ENCODE measurements at places on chromosomes 16 and 17.

GRCh38 chr16:47142486-47142820 is 1.3 kb downstream of the NETO2 start:
- DNase-seq = peak; percentile 46

DNA sequence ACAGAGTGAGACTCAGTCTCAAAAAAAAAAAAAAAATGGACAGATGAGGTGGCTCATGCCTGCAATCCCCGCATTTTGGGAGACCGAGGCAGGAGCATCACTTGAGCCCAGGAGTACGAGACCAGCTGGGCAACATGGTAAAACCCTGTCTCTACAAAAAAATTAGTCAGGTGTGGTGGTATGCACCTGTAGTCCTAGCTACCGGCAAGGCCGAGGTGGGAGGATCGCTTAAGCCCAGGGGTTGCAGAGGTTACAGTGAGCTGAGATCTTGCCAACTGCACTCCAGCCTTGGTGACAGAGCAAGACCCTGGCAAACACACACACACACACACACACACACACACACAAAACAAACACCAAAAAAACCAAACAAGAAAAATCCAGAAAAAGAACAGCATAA is 7.7 kb upstream of the ENGASE start:
- no peak for DNase-seq

- no peak for DNase-seq
These were observed 10.8 kb upstream of the NME1 start for GRCh38 chr17:51142597-51142996.

DNA sequence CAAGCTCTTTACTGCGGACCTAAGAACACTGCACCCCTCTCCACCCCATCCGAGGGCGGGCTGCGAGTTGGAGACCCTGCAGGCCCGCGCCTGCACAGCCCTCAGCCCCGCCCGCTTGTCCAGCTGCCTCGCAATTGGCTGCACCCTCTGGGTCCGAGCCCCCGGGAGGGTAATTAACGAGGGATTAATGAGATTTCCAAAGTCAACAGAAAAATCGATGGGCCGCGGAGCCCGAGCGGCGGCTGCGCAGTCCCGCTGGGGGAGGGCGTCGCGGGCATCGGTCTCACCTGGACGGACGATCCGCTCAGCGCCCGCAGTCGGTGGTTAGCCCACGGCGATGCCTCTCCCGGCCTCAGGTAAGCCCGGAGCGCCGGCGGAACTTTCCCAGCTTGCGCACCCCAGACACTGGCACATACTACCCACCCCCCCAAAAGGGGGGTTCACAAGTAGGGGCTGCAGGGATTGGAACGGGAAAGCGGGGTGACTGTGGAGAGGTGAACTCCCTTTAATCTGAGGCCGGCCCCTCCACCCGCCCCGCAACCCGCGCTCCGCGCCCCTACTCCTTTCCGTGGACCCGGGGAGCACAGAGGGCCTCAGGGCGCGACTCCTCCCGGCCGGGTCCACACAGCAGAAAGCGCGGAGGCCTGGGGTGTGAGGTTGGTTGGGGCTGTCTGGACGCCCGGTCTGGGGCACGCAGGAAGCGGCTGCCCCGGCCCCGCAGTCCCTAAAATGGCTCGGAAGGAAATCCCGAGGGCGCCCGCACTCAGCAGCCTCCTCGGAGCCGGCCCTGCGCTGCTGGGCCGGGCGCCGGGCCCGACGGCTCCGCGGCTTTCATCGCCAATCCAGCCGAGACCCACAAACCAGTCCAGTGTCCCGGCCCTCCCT is at the start of gene OTOP3:
Gene OTOP3, plus strand, starts transcription at position 314 of the 885 bp plus-strand sequence. Its CDS starts 24 bp downstream, at position 338.
- no peak for DNase-seq

- DNase-seq = no peak
These were observed at the start of gene SMIM36 for GRCh38 chr17:55510986-55511721. SMIM36 (minus strand) TSS chr17:55511452.

DNA sequence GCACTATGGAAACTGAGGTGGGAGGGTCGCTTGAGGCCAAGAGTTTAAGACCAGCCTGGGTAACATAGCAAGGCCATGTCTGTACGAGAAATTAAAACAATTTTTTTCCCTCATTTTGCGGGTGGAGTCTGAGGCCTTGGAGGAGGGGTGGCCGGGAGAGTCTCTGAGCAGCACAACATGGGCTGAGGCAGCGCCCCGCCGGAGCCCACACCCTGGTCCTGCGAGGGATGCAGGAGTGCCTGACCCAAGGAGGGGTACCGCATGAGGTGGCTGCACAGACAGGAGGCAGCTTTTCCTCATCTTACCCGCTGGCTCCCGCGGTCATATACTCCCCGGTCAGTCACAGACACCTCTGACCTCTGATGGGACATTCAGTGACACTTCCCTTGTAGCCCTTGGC is 67.7 kb downstream of the MSI2 start:
- DNase-seq = no peak

GRCh38 chr16:46774743-46775177 is 26.6 kb upstream of the MYLK3 start:
- DNase-seq = no peak

- peak; percentile 16 for DNase-seq
These were observed 1.1 kb downstream of the CREBBP start for GRCh38 chr16:3879258-3879886.

- peak; percentile 63 for DNase-seq
These were observed 52.1 kb downstream of the GPATCH8 start for GRCh38 chr17:44451016-44451627.

- DNase-seq = no peak
These were observed 9.6 kb upstream of the WNT9B start for GRCh38 chr17:46841561-46842379.

DNA sequence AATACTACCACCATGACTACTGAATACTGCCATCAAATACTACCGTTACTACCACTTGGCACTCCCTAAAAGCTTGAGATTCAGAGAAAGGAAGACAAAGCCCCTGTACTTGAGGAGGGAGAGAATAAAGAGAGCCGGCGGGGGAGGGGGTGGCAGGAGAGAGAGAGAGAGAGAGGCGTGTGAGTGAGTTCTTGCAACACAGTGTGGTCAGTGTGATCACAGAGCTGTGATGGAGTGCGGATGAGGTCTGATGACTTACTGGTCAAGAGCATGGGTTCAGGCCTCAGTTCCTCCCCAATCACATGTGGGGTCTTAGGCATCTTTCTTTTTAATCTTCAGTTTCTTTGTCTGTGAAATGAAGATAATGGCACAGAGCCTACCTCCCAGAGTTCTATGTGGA is 19.2 kb downstream of the PRKCB start:
- DNase-seq = no peak

DNA sequence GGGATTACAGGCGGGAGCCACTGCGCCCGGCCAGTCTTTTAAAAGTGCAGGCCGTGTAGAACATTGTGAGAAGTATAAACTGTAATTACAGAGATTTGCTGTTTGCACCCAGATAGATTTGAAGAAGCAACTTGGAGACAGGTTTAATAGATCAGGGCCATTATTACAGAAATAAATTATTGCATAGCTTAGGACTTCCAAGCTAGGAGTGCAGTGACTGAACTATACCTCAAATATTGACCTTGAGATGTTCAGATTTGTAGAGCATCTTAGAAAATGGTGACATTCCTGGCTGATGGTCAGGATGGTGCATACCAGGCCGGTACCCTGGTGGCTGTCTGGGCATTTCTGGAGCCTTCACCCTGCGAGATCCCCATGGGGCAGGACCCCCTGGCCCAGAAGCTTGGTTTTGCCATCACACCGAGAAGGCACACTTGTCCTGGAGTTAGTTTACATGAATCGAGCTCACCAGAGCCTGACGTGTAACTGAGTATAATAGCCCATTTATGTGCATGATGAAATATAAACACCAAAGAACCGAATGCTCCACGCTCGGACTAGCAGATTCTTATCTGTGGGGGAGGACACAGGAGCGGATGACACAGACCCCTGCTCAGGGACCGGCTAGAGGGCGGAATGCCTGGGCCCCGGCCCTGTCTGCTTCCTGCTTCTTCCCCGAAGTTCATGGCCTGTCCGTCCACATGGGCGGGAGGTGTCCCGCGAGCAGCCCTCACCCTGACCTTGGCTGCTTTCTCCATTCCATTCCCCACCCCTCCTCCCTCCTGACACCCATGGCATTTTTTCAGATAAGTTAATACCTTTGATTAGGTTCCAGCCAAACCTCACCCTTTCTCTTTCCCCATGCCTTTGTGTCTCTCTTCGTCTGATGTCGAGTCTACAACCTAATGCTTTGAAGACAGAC is 32.1 kb downstream of the CCDC40 start:
- DNase-seq = no peak

DNA sequence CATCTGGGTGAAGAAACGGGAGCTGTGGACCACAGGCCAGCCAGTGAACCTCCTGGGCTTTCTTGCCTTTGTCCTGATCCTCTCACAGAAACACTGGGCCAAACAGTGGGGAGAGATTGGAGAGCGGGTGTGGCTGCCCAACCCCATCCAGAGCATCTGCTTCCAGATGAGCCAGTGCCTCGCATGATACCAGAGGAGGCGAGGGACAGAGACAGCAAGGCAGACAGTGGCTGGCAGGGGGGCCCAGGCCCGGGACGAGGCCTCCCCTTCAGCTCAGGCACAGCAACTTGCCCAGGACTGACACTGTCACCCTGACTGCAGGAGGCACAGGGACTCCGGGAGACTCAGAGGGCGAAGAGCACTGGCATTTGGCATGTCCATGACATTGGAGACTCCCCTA is 12.0 kb downstream of the ARHGEF15 start:
- no peak for DNase-seq

All from epithelial cell of esophagus (primary cell).